Activated CD8-positive, alpha-beta memory T cell treated with anti-CD3 and anti-CD28 coated beads for 48 hours (primary cell): ENCODE measurements at places on chromosomes 6 and 20.

- no peak for DNase-seq
Measured at GRCh38 chr6:163670336-163670735, 255.8 kb downstream of the QKI start.

DNA sequence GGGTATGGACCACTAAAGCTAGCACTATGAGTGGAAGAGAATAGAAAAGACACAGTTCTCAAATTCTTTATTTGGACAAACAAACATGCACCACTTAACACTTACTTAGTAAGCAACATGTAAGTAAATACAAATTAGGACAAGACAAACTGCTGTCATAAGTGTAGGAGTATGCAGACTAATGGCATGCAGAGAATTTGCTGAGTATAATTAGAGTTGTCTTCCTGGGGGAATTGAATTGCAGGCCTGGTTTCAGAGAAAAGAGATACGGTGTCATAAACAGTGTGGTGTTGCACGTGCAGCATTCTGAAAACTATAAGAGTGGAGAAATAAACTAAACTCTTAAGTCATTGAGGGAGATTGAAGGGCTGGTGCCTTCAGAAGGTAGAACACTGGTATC lies 125.2 kb upstream of the EYA4 start:
- DNase-seq, result no peak

- no peak for DNase-seq
Measured at GRCh38 chr20:24283186-24283585, 186.2 kb upstream of the SYNDIG1 start.

DNA sequence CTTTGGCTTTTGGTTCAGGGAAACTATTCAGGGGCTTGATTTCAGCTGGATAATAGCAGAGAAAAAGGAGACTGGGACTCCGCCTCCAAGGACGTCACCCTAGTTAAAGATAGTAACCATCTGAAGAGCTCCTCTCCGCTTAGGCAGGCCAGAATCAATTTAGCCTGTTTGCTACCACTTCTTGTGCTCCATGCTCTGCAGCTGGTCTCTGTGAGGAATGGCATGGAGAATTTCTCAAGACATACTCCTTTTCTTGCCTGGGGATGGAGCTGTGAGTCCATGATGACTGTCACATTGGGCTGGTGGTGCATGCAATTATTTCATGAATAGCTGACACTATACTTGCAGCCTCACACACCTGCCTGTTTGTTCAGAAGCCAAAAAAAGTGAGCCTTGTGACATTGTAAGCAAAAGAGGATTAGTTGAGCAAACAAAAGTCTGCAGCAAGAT lies 61.4 kb downstream of the TXLNB start:
- no peak for DNase-seq

DNA sequence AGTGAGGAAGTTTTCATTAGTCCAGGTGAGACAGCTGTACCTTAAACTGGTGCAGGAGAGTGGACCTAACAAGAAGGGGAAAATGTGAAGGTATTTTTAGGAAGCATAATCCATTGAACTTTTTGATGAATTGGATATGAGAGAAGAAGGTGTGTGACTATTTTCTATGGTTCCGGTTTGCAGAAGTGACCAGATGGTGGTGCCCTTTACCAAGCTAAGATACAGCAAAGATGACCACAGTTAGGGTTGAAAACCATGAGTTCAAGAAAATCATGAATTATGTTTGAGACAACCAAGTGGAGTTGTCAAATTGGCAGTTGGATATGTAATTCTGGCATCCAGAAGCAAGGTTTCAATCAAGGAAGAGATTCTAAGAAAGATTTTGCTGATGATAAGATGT lies 61.9 kb upstream of the NRSN1 start:
- no peak for DNase-seq
